Central memory CD8-positive, alpha-beta T cell (primary cell): ENCODE measurements at places on chromosomes 5 and 9.

DNA sequence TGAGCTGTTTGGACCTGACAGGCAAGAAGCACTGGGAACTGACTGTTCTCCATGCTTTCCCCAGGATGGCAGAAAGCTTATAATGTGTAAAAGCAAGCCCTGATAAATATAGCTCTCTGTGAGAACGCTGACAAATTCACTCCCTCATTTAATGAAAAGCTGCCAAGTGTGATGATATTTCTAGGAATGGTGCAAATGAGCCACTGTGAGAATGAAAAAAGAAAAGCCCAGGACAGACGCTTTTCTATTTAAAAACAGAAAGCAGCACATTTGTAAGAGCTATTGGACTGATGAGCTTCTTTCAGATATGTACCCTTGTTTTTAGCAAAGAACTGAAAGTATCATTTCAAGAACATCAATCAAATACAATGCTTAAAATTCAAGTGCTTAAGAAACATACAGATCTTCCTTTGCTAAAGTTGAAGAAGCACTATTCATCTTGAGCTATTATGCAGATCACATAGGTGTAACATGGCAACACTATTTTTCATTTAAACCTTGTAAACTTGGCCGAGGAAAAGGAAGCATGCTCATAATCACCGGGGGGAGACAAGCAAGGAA, 842.6 kb upstream of the ACO1 start:
- no peak for DNase-seq

DNA sequence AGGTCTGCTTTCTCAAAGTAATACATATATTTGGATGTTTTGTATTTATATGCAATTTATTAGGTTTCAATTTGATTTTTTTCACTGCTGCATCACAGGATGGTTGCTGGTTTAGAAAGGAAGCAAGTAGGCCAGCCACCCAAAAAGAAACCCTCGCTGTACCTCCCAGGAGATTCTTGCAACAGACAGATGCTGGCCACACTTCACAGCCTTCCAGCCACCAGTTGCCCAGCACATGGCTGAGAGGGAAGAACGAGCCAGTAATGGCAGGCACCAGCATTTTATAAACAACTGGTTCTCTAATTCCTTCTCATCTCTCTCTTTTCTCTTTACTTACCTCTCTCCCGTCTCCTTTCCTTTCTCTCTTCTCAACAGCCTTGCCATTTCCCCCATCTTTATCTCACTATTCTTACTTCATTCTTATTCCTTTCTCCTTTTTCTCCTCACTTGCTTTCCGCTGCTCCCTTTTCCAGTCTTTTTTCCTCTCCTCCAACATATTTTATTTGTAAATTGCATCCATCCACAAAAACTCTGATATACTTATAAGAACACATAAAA, 38.9 kb downstream of the EFNA5 start:
- no peak for DNase-seq

DNA sequence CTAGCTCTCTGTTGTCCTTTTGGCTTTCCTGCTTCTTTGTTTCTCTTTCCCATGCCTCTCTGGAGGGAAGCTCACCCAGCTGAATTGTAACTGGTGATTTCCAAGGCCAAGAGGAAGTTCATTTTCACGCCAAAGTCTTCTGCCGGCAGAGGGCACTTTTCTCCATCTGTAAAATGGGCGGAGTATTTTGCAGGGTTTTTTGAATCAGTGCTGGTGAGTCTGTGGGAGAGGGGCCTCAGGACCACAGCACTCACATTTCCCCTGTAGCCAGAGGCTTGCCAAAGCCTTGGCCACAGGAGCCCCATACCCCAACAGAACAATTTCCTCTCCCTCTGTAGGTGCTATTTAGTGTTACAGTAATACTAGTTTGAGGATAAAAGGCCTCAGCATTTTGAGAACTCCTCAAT, 42.3 kb upstream of the MATR3 start:
- DNase-seq, result no peak

GRCh38 chr5:116543501-116543900, 31.1 kb downstream of the SEMA6A start:
- DNase-seq, result no peak

DNA sequence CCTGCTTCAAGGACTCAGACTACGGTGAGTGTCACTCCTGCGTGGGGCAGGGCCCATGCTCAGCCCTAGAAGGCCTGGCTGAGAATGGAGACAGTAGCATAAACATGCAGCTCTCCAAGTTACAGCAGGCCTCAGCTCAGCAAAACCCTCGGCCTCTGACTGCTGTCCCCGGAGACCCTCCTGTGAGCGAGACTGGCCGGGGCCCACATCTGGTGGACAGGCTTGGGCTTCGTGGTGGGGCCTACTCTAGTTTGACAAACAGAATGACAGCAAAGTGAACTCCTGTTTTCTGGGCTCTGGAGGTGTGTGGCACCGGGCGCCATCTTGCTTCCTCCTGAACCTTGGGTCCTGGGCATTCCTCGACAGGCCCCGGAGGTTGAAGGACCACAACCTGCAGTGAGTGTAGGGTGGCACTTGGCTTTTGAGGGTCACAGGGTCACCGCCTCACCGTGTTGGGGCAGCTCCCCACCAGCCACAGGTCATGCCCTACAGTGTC, 97.5 kb downstream of the PHF2 start:
- no peak for DNase-seq

DNA sequence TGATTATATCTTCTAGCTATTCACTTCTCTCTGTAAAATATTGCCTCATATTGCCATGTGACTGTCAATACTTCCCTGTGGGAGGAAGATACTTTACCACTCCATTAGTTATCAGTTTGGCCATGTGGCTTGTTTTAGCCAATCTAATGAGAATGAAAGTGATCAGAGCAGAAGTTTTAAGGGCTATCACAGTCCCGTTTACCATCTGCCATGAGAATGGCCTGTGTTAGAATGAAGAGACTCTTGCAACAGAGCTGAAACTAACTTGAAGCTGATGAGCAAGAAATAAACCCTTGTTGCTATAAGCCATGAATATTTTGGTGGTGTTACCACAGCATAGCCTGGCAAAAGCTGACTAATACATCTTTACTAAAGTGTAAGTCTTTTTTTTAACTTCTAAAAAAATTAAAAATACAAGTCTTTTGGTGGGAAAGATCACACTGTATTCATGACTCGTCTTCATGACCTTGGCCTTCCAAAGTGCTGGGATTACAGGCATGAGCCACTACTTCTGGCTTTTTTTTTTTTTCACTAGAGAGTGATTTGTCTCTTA, 68.0 kb upstream of the CTNNA1 start:
- no peak for DNase-seq

DNA sequence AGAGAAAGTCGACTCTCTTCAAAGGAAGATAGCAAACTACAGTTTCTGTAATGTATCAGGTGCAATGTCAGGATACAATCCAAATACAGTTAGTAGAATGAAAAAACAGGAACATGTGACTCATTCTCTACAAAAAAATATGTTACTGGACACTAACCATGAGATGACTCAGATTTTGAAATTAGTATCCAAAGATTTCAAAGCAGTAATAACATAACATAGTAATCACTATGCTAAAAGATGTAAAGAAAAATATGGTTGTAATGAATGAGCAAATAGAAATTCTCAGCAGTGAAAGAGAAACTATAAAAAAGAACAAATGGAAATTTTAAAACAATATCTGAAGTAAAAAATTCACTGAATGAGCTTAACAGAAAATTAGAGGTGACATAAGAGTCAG, 42.3 kb downstream of the SHOC1 start:
- no peak for DNase-seq

GRCh38 chr5:80763211-80763610, 108.4 kb upstream of the DHFR start:
- no peak for DNase-seq

- no peak for DNase-seq
These were observed 19.1 kb downstream of the TMEM232 start for GRCh38 chr5:110707260-110707844.

- no peak for DNase-seq
These were observed 81.3 kb downstream of the RAPGEF1 start for GRCh38 chr9:131658377-131659129.
